ENCODE measurements at places on chromosomes 1 and 21.

GRCh38 chr1:183632964-183633363, 2.6 kb downstream of the ARPC5 start:
- DNase-seq, result no peak

GRCh38 chr1:59041646-59042277, 255.1 kb upstream of the FGGY start:
- no peak for DNase-seq

GRCh38 chr1:40783001-40783905, at the start of gene KCNQ4:
KCNQ4 (plus strand) TSS chr1:40783787; CDS start chr1:40784094, 307 bp downstream.
- DNase-seq, result no peak

DNA sequence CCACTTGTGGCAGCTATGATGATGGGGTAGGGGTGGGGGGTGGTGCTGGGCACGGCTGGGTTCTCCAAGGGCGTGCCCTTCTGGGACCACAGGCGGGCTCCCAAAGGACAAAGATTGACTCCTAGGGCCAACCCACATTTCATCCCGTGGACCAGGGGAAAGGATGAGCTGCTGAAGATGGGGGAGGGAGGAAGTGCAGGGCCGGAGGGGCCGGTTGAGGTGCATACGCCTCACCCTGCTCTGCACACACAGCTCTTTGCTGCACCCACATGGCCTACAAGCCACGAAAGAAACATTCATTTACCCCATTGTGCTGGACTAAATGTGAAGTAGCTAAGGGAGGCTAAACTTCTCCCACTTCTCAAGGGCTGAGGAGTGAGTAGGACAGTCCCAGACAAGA, 34.2 kb upstream of the GNPAT start:
- no peak for DNase-seq

GRCh38 chr1:231674575-231674974, 48.0 kb downstream of the DISC1 start:
- no peak for DNase-seq

GRCh38 chr1:161180639-161181038, 3.3 kb upstream of the B4GALT3 start:
- no peak for DNase-seq

GRCh38 chr1:41823471-41823870, 95.3 kb downstream of the HIVEP3 start:
- no peak for DNase-seq

- no peak for DNase-seq
Observed at GRCh38 chr1:62912028-62912638, 128.2 kb downstream of the ATG4C start.

DNA sequence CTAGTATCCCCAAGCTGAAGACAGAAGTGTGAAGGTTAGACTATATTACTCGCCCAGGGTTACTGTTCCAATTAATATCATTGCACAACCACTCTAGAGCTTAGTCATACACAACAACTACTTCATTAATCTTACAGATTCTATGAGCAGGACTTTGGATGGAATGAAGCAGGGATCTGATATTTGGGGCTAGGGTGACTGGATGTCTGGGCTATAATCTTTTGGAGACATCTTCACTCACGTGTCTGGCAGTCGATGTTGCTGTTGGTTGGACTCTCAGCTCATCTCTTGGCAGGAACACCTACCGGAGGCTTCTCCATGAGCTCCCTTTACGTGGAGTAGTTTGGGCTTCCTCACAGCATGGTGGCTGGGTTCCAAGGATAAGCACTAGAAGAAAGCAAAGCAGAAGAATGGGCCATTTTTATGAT, 519.2 kb upstream of the B3GALT2 start:
- DNase-seq, result no peak

GRCh38 chr1:67298762-67299161, 8.9 kb upstream of the IL12RB2 start:
- DNase-seq, result no peak

DNA sequence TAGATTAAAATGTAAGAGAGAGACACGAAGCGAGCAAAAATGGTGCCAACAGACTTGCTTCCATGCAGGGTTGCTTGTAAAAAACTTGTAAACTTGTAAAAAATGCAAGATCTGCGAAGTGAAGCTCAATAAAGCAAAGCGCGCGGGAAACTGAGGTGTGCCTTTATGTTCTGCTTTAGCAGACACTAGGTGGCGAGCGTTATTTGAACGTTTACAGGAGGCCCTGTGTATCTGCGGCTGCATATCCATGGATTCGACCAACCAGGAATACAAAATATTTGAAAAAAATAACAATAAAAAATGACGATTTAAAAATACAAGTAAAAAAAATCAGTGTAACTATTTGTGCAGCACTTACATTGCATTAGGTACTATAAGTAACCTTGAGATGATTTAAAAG, 1.5 kb downstream of the UBE2G2 start:
- DNase-seq, result no peak

DNA sequence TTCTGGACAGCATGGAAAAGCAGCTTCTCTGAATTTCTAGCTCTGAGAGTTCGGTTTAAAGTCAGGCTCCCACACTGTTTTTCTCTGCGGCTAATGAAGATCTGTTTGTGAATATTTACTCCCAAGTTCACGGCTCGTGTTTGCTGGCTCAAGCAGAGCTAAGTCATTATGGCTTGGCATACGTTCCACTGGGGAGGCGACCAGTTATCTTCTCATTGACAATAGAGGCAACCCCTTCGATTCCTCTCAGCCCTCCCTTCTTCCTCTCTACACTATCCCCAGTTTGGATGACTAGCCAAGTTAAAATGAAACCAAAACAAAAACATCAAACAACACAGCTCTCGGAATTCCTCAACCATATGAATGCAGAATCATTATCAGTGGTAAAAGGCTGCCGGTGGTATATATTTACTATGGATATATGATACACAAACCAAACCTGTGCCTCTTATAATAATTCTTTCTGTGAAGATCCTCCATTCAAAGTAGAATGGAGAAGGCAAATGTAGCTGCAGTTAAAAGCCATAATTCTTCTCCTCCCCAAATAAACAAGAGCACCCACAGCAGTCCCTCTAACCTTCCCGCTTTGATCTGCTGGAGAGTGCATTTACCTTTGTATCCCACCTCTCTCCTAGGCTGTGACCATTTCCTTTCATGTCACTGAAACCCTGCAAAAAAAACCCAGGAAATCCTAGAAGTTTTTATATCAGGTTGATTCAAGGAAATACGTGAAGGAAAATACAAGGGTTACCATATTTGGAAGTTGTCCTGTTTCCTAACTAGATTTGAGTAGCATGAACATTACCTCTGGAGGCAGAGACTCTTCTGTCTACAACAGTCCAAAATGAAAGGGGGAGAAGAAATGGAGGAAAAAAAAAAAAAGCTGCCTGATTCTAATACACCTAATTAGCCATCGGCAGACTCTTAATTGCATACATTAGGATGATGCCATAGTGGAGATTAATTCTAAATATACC, 108.3 kb upstream of the USH2A start:
- no peak for DNase-seq

DNA sequence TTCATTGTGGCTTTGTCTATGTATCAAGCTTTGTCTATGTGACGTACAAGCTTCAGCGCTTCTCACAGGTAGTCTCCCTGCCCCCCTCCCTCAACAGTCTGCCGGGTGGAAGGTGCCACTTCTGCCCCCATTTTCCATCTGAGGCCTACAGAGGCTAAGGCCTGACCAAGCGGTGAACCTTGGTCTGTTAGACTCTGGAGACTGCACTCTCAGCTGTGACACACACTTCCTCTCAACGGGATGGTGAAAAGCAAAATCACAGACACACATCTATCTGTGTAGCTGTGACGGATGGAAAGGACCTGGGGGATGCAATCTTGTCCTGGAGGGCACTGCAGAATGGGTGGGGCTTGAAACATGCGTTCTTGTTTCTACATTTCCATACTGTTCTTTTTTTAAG, 152.9 kb upstream of the EDN2 start:
- no peak for DNase-seq

- no peak for DNase-seq
Observed at GRCh38 chr1:10613340-10613739, 138.6 kb downstream of the PEX14 start.

GRCh38 chr1:201400852-201401230, 1.7 kb upstream of the LAD1 start:
- DNase-seq, result no peak

DNA sequence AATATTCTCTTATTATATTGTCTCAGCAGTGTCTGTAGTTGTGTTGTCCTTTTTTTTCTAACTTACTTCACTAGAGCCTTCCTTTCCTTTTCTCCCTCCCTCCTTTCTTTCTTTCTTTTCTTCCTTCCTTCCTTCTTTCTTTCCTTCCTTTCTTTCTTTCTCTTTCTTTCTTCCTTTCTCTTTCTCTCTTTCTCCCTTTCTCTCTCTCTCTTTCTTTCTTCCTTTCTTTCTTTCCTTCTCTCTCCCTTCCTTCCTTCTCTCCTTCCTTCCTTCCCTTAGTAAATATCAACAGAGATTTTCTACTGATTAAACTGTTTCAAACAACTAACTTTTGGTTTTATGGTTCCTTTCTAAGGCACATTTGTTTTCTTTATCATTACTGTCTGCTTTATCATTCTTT, 43.1 kb upstream of the PGBD5 start:
- no peak for DNase-seq

GRCh38 chr1:27575840-27576331, 28.1 kb downstream of the AHDC1 start:
- no peak for DNase-seq

- no peak for DNase-seq
Observed at GRCh38 chr21:41950941-41951351, 2.9 kb downstream of the C2CD2 start.
